ENCODE measurements at places on chromosomes 2 and 18.

GRCh38 chr2:64700133-64700809, 46.6 kb upstream of the SERTAD2 start:
- no peak for DNase-seq

DNA sequence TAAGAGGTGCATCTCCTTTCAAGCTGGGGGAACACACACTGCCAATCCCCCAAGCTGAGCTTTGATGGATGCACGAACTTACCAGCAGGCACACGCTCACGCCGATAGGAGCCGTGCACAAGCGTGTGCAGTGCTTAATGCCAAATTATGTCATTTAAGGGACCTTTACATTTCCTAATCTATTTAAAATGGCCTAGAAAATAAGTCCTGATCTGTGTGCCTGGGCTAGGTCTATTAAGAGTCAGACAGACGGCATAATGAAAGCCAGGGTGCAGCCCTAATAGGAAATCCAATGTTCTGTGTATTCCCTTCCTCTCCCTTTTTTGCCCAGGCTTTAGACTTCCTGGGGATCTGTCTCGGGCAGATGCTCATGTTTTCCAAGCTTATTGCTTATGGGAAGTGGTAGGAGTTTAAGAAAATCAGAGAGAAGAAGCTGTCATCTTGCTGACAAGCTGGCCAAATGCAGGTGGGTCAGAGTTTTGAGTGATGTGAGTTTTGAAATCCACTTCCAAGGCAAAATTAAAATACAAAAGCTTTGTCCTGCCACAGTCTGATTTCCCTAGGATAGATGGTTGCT, 142.6 kb downstream of the MYT1L start:
- DNase-seq: no peak

DNA sequence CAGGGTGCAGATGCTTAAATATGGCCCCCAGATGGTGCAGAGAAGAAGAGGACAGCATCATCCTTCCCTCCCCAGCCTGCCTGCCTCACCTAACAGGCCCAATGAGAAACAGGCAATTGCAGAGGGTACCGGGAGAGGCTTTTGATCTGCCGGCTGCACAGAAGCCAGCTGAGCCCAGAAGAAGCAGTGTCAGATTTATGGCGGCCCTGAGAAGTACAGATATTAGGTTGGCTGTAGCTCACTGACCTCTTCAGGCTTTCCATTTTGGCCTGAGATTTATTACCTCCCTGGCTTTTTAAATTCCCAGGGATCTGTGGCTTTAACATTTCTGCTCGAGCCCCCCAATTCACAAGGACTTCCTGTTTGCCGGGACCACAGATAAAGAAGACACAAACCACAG, 278.7 kb downstream of the EN1 start:
- no peak for DNase-seq

GRCh38 chr2:73162856-73163391, 39.5 kb upstream of the NOTO start:
- no peak for DNase-seq

DNA sequence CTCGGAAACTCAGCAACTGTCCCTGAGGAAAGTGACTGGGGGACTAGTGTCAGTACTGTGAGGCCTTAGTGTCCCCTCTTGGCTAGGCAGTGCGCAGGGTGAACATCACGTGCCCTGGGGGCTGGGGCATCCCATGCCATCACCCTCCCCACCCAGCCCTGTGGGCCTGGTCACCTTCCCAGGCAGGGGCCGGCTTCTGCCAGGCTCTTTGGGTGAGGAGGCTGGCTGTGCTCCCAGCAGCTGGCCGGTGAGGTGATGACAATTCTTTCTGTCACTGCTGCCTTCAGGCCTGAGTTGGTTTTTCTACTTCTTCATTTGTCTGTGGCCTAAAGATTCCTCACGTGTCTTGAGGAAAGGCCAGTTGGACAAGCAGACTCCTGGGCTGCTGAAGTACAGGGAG, 180.8 kb downstream of the KLHL29 start:
- no peak for DNase-seq

- DNase-seq: no peak
Measured at GRCh38 chr2:121257480-121257840, 27.5 kb downstream of the TFCP2L1 start.

GRCh38 chr2:165675551-165675968, 118.5 kb downstream of the GALNT3 start:
- peak; percentile 21 for DNase-seq

DNA sequence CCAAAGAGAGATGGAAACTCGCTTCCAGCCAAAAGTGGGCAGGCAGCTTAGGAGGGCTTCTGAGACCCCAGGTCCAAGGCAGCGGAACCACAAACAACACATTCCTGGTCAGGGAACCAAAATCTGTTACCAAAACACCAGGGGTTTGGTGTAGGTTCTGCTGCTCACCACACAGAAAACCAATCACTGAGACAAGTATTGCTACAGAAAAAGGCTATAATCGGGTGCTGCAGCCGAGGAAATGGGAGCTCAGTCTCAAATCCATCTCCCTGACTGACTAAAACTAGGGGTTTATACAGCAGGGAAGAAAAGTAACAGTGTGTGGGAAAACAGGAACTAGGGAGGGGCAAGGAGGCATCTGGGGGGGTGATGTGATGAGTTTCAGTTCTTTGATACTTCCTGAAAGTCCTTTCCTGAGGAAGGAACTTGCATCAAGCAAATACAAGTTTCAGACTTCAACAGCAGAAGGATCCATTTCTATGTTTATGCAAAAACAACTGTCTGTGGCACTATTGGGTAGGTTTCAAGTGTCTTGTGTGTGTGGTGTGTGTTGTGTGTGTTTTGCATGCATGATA, 108.0 kb downstream of the FAM168B start:
- DNase-seq: no peak

DNA sequence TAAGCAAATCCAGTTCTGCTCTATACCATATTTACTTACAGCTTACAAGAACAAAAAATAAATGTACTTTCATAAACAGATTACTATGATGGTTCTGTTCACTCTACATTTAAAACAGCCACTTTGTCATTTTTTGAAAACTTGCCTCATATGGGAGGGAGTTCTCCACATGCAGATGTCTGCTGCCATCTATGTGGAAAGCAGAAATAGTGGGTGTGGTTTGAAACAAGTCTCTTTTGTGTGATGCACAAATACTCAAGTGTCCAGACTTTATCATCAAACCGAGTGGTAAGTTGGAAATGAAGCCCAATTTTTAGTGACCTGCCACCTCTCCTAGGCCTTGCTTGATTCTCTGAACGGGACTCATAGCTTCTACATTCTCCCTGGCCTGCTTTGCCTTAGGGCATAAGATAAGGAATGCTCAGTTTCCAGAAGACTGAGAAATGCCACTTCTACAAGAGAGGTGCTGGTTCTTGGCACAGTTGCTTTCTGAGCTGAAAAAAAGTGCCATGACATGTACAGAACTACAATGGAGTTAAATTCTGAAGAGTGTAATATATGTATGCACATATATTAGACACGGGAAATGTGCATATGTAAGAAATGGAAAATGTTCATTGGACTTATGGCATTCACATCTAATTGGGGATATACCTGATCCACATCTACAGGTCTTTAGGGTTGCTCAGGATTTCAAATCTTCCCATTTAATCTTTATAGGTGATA, 221.0 kb downstream of the SLC8A1 start:
- no peak for DNase-seq

DNA sequence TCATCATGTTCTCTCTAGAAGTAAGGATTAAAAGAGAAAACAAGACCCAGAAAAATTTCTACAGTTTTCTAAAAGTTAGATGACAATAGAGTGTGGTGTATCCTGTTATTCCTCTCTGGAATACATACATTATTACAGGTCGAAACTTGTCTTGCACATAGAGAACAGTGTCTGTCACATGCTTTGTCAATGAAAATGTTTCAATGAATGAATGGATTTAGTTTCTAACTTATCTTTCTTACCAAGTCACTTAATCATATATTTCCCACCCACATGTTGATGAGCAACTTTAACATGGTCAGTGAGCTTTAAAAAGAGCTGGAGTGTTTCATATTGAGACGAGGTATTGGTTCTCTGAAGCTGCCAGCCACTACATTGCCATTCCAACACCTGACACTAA, 4.3 kb downstream of the DSG4 start:
- DNase-seq: no peak

DNA sequence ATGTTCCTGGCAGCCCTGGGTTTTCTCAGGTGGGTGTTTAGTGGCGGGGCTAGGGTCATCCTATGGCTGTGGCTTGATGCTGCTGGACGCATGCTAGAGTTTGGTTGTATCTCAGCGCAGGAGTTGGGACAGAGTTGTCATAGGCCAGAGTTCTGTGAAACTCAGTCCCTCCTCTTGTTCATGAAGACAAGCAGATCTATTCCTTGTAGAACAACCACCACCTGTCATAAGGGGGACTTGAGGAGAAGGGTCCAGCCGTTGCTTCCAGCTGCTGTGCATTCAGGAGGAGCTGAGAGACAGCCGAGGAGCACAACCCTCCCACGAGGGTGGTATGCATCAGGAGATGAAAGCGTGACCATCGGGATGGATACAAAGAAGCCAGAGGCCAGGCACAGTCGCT, 26.4 kb downstream of the DCDC2C start:
- DNase-seq: no peak

- no peak for DNase-seq
Measured at GRCh38 chr2:224063298-224063648, 24.2 kb upstream of the SERPINE2 start.

DNA sequence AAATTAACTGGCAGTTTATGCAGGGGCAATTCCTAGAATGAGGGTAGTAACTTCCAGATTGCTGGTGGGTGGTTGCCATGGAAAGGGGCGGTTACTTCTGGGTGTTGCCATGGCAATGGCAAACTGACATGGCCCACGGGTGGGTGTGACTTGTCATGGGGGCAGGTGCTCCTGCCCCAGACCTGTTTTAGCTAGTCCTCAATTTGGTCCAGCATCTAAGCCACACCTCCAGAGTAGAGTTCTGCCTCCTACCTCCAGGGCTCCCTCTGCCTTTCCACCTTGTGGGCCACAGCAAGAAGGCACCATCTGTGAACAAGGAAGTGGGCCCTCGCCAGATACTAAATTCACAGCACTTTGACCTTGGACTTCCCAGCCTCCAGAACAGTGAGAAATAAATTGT, 148.7 kb downstream of the TFCP2L1 start:
- no peak for DNase-seq

DNA sequence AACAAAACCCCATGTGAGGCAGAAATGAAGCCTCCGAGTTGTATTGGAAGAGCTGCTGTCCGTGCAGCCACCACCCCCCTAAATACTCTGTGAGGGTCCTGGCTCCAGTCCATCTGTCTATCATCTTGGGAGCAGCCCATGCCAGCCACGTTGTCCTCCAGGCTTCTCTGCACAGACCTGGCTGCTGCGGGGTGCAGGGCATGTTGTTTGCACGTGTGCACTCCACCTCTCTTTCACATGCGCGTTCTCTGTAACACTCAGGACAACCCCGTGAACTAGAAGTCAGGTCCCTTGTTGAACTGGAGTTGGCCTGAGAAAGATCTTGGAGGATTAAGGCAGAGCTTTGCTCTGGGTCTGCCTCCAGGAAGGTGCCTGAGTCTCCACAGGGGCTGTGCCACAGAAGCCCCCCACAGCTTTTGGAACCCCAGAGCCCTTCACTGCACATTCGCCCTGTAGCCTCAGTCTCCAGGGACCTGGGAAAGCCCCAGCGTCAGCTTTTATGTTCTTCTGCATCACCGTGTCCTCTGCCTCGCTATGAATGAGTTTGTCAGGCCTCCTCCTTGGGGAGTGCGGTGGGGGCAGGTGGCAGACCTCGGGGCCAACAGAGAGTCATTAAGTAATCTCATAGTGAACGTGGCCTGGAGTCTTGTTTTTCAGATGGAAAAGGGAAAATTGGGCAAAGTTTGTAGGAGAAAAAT, 16.6 kb downstream of the RTP5 start:
- no peak for DNase-seq

- no peak for DNase-seq
Measured at GRCh38 chr18:48802543-48803290, 148.0 kb downstream of the SMAD7 start.

- DNase-seq: no peak
Measured at GRCh38 chr2:238568455-238569440, 142.0 kb downstream of the ASB1 start.

- DNase-seq: no peak
Measured at GRCh38 chr2:118721817-118722551, 125.5 kb downstream of the EN1 start.

- DNase-seq: no peak
Measured at GRCh38 chr2:190653231-190653630, 4.3 kb downstream of the NAB1 start.

- no peak for DNase-seq
Measured at GRCh38 chr2:64992218-64992617, 3.0 kb downstream of the SLC1A4 start.

- DNase-seq: no peak
Measured at GRCh38 chr2:38444247-38444646, 67.2 kb upstream of the ATL2 start.

- no peak for DNase-seq
Measured at GRCh38 chr2:39525636-39526412, 88.7 kb upstream of the MAP4K3 start.

GRCh38 chr18:80042785-80043184, 8.6 kb downstream of the RBFA start:
- DNase-seq: no peak

GRCh38 chr2:240142256-240142775, 1.9 kb upstream of the OTOS start:
- no peak for DNase-seq

- DNase-seq: no peak
Measured at GRCh38 chr2:131032393-131032836, 60.8 kb downstream of the FAM168B start.

DNA sequence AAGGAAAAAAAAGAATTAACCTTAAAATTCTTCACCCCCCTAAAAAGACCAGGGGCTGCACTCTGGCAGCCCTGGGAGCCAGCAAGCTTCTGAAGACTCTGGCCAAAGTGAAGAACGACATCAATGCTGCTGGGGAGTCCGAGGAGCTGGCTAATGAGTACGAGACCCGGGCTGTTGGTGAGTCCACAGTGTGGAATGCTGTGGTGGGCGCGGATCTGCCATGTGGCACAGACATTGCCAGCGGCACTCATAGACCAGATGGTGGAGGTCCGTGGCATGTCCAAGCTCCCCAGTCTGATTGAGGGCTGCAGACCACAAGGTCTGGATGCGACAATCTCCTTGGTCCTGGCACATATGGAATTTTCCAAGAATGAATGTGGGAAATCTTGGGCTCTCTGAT, 47.4 kb downstream of the TRPM8 start:
- no peak for DNase-seq

- no peak for DNase-seq
Measured at GRCh38 chr2:16125614-16126516, 185.5 kb downstream of the MYCN start.

- DNase-seq: no peak
Measured at GRCh38 chr2:102606353-102606752, 13.0 kb upstream of the SLC9A2 start.
